ENCODE measurements at places on chromosomes 12 and 14. TPM values are rescaled to one million over a fixed set of nuclear protein-coding genes. Genes with fewer than 3 reads are reported as not detected.

DNA sequence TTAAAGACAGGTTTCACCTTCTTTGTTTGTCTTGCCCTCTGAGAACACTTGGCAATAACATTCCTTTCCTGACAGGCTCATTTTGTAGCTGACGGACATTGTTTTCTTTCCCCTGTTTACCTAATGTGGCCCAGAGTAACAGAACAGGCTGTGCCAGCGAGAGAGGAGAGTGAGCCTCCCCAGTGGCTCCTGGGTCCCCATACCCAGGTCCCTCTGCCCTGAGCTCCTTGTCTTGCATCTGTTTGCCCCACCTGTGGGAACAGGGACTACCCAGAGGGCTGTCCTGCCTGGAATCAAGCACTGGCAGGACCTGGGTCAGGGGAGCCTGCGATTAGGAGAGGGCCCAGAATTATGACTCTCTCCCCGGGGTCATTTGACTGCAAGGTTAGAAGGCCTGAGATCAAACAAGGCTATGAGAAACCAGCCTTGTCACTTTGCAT lies 222.9 kb downstream of the ZFP36L1 start:
- no peak for DNase-seq

DNA sequence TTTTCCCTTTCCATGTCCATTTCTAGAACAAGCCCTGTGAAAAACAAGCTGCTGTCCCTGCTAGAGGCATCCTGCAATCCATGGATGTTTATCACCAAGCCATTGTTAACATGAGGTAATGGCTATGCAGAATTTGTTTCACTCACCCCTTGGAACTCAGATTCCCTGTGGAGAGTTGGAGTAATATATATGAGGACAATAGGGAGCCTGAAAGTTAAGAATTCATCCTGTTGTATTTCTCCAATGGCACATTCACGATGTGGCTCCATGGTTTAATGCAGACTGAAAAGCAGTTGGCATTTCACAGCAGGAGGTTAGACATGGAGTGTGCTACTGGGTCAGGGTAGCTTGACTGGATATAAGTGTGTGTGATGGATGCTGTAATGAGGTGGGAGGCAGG lies 32.4 kb downstream of the GPR65 start:
- DNase-seq, result no peak

The MYBPC1 gene
- not detected for polyA plus RNA-seq

DNA sequence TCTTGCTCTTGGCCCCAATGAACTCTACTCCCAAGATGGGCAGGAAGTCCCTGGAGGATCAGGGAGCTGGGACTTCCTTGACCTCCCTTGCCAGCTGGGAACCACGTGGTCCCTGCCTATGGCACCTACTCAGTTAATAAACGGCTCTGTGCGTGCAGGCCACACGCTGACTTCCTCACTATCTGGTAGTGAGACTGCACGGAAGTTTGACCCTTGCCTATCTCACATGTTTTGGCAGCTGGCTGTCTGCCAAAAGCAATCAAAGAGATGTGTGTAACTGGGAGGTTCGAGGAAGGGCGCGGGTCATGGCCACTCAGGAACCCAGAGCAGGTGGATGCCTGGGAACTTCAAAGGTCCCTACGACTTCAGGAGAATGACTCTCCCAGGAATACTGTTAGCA lies 57.9 kb downstream of the RFLNA start:
- DNase-seq, result no peak

- DNase-seq, result no peak
Measured at GRCh38 chr14:24327303-24327702, 7.6 kb downstream of the ADCY4 start.

GRCh38 chr12:26612203-26612602 lies 220.8 kb downstream of the ITPR2 start:
- no peak for DNase-seq

DNA sequence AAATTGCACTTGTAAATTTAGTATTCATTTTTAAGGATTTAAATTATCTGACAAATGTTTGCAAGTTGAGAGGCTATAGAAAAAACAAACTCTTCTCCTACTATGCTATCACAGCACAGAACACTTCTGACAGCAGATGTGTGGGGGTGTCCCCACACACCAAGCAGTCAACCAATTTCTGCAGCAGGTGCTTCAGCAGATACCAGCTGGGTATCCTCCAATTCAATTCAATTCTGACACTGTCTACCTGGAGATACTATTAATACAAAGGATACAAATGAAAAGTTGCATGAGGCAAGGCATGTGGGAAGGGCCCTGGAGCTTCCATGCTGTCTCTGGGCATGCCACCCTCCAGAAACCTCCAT lies 35.1 kb downstream of the PCNX1 start:
- DNase-seq, result no peak

The KANSL2 gene
- 50.1 TPM for polyA plus RNA-seq

The IL22 gene
- polyA plus RNA-seq, result not detected

GRCh38 chr12:46219877-46220655 lies 48.8 kb downstream of the SLC38A1 start:
- no peak for DNase-seq

- no peak for DNase-seq
Measured at GRCh38 chr12:114655934-114656749, 27.8 kb downstream of the TBX3 start.
